Pancreas (tissue), 10 donors: ENCODE measurements at places on chromosomes 1 and 21.

DNA sequence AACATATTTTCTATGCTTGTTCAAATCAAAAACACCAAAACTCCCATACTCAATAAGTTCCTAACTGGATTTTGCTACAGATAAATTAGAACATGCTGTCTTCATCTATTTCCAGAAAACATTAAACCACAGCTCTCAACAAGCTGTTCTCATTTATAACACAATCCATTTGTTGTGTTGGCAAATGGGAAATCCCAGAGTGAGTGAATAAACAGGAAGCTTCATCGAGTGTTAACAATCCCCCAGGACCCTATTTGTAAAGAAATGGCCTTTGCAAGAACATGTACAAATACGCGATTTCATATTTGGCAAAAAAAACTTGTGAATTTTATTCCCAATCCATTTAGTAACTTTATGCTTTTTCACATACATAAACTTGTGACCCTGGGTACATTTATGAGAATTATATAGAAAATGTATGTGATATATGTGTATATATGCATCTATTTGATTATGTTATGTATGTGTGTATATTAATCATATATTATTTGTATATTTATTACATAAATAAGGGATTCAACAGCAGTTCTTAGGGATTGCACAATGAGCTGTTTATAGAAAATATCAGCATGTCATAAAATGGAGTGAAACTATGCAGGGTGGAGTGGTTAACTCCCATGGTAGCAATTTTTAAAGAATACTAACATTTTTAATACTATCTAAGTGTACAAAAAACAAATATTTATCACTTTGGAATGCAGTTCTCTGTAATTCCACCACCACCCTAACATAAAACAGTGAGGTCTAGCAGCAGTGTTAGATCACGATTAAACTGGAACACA lies 160.0 kb downstream of the NEGR1 start:
- no peak for DNase-seq

DNA sequence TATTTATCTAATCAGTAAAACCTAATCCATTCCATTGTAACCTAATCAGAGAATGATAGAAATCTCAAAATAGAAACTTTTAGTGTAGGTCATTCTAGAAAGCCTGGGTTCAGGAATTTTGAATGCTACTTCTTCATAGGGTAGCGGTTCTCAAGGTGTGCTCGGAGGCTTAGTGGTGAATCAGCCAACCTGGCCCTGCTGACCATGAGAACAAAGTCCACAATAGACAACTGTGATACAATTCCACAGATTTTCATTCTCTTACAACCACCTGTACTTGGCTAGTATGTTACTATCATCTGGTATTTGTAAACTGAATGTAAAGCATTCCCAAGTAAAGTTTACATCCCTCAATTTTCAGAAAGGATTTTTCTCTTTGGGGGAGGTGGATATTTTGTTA lies 7.5 kb upstream of the PUM1 start:
- no peak for DNase-seq

- DNase-seq = no peak
Observed at GRCh38 chr21:29680273-29680672, 259.5 kb downstream of the GRIK1 start.

GRCh38 chr1:181091309-181092040 lies 3.0 kb downstream of the IER5 start:
- DNase-seq = no peak

- no peak for DNase-seq
Observed at GRCh38 chr1:55504306-55504731, 289.2 kb upstream of the USP24 start.

DNA sequence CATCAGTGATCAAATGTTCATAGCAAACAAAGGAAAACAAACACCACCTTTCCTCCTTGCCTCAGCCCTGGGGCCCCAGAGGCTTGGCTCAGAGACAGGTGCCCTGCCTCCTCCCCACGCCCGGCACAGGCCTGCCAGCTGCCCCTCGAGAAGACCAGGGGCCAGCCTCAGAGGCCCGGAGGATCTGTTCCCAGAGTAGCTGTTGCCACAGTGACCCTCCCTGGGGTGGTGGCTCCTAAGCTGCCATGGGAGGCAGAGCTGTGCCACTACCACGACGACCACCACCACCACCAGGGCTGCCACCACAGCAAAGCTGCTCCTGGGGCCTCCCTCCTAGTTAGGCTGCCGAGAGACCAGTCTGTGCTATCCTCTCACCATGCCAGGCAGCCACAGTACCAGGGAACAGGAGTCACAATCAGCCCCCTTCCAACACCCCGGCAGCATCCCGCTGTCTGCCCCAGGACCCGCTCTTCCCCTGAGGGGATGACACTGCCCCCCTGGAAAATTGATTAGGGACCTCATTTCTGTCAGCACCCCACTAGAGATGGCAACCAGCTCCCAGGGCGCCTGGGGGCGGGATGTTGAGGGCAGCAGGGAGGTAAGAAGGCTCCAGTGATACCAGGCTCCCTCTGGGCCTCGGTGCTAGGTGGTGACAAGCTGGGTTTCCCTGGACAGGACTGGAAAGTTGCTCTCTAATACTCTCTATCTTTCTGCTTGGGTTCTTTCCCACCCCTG lies 30.5 kb downstream of the KCNC4 start:
- peak; percentile 63 for DNase-seq

GRCh38 chr1:204418174-204419063 lies 6.8 kb upstream of the PPP1R15B start:
- DNase-seq = no peak

GRCh38 chr1:153483776-153484175 lies 23.3 kb upstream of the S100A7 start:
- no peak for DNase-seq

GRCh38 chr1:232207073-232207866 lies 422.7 kb downstream of the SIPA1L2 start:
- no peak for DNase-seq

- DNase-seq = no peak
Observed at GRCh38 chr1:224751624-224752311, 135.7 kb downstream of the CNIH3 start.

- no peak for DNase-seq
Observed at GRCh38 chr1:107794571-107794970, 170.4 kb downstream of the VAV3 start.

GRCh38 chr1:201268604-201269151 lies 14.6 kb upstream of the PKP1 start:
- DNase-seq = no peak

- DNase-seq = no peak
Observed at GRCh38 chr1:11187494-11187893, 1.7 kb upstream of the ANGPTL7 start.

DNA sequence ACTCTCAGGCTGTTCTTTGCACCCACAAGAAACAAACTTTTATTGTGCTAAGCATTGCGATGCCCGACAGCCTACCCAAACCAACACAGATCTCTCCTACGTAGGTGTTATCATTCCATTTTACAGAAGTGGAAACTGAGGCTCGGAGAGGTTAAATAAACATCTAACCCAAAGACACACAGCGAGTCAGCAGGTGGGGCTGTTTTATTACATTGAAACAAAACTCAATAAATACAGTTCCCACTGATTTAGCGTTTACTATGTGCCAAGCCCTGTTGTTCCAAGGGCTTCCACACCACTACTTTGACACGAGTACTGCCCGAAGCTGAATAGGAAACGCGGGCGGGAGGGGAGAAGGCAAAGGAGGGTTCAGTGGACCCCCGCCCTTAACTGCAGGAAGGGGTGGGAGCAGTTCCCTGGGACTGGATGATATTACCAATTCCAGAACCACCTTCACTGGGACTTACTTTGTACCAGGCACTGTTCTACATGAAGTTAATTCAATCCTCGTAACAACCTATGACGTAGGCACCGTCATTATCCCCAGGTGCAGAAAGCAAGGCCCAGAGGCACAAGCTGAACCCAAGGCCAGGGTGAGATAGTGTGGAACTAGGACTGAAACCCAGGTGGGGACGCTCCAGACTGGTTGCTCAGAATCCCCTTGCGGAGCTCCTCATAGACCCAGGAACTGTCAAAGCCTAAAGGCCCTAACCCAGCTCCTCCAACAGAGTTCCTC lies 19.3 kb upstream of the ALDH4A1 start:
- no peak for DNase-seq

DNA sequence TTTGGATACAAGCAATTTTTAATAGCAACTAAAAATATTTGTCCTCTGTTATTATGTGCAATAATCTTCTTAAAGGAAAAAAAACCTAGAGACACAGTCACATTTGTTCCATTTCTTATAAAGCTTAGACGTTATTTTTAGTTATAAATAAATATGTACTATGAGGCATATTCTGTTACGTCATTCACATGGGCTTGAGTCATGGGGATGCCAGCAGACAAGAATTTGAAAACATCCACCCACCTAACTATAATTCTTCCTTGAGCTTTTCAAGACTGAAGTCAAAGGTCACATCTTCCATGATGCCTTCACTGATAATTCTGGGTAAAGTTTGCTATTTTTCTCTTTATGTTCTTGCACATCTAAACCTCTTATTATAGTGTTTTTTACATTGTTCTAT lies 268.8 kb downstream of the KCTD3 start:
- DNase-seq = no peak

DNA sequence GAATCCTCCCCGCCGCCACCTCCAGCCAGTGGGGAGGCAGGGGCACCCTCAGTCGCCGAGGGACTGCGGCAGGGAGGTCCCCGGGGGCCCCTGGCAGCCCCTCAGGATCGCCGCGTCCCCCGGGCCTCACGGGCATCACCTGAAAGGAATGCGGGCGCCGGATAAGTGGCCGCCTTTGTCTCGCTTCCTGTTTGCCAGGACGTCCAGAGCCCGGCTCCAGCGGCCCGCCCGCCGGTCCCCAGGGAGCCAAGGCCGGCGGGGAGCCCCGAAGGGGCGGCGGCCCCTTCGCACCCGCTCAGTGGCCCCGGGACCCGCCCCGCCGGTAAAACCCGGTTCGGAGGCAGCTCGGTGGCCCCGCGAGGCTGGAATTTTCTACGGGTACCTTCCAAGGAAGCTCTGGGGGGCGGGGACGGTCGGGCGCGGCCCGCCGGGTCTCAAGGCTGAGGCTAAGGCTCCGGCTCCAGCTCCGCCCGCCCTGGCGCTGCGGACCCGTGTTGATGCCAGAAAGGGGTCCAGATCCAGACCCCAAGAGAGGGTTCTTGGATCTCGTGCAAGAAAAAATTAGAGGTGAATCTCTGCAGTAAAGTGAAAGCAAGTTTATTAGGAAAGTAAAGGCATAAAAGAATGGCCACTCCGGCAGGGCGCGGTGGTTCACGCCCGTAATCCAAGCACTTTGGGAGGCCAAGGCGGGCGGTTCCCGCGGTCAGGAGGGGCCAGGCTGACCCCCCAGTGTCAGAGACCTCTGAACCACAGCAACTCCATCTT lies 12.6 kb downstream of the TINAGL1 start:
- no peak for DNase-seq

- DNase-seq = no peak
Observed at GRCh38 chr1:225813214-225813964, 3.5 kb downstream of the EPHX1 start.

- DNase-seq = no peak
Observed at GRCh38 chr21:17732306-17732705, 86.8 kb downstream of the C21orf91 start.

DNA sequence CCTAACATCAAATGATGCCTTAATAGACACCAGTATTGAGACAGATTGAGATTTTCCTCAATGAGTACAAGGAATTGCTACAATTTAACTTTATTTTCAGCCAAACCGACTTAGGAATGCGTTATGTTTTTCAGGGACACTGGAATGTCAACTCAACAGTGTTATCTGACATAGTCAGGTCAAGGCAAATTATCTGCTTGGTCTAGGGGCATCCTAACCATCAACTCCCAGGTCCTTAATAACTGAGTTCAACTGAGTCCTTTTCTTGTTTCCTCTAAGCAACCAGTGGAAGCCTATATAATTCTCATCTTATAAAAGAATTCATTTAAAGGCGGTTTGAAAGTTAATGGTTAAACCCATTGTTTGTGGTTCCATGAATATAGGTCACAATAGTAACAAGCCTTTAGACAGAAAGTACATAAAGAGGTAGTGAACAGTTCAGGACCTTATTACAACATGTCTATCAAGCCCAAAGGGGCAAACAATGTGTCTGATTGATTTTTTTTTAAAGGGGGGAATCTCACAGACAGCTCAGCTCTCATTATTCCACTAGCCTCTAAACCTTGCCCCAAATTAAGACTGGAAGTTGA lies 32.3 kb upstream of the NR5A2 start:
- no peak for DNase-seq

DNA sequence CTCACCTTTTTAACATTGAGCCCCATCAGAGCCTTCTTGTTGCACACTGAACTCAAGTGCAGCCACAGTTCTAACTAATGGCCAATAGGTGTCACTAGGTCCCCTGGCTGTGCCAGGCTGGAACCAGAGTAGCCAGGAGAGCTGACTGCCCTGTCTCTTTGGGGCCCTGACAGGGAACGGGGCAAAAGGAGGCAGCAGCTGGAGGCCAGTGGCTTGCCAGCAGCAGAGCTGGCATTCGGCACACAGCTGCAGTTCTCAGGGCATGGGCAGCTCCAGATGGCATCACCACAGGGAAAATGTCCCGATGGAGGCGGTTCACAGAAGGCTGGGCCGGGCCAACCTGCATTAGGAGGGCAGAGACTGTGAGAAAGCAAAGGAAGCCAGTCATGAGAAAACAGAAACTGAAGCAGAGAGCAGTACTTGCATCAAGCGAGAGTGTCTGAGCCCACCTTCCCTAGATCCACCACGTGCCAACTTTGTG lies 188.6 kb downstream of the FCRL5 start:
- peak; percentile 74 for DNase-seq

GRCh38 chr1:213615226-213615916 lies 372.4 kb upstream of the PROX1 start:
- DNase-seq = no peak

- DNase-seq = no peak
Observed at GRCh38 chr1:62294261-62294660, 25.0 kb downstream of the KANK4 start.

GRCh38 chr1:205321162-205321958 lies at the start of gene NUAK2:
TSS of gene NUAK2 (minus strand) at chr1:205321745. CDS start at chr1:205321628, 117 bp downstream.
- peak; percentile 92 for DNase-seq
